T-helper 9 cell (primary cell): ENCODE measurements at places on chromosomes 5 and 9.

DNA sequence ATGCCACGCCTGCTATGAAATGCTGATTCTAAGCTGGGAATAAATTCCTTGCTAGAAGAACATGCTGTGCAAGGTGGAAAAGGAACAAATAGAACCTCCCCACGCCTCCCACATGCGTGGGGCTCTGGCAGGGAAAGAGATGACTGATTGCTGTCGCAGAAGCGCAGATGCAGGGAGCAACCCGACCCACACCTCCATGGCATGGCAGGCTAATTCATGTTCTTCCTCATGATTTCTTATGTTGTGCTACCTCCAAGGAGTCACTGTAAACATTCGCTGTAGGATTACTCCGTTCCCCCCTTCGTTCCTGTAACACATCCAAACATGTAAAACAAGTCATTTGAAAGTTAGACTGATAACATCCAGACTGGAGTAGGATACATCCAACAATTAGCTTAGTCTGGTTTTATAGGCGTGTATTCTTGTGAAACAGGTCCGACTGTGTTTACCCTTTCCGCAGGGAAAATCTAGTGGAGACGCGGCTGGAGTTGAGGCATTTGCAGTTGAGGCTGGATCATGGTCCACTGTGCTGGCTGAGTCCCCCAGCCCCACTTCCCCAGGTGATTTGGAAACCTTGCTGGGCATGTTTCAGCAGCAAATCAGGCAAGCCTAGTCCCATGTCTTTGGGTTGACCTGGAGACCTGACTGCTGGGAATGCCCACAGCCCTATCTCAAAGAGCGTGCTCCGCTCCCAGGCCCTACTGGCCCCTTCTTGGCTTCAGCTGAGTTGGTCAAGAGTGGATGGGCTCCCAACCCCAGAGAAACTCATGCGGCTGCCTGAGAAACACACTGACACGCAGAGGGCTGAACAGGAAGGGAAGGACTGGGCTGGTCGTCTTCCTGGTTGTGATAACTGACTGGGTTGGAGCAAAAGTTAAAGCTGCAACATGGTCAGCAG is 24.8 kb upstream of the ANKRD33B start:
- DNase-seq = no peak

GRCh38 chr5:163135849-163136248 is 301.5 kb upstream of the CCNG1 start:
- DNase-seq = no peak

DNA sequence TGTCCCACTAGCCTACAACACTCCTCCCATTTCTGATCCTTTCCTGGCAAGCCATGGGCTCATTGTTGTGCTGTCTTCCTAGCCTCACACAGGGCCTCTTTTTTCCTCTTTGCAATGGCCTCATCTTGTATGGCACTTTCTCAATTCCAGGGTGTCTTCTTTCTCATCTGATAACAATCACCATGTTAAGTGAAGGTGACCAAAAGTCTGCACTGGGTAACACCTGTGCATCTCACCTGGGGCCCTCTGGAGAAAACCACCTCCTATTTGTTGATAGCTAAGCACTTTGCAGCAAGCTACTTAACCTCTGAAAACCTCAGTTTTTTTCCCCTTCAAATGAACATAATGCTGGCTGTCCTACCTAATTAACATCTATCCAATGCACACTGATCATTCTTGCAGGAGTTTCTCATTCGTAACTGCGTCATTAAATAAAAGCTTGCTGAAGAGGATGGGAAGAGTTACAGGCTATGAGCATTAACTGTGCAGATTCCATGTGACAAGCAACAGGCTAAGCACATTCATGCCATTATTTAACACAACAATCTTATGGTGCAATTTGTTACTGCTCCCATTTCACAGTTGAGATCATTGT is 60.1 kb upstream of the STK32A start:
- no peak for DNase-seq

- no peak for DNase-seq
Observed at GRCh38 chr9:95092262-95093072, 225.0 kb downstream of the FANCC start.

DNA sequence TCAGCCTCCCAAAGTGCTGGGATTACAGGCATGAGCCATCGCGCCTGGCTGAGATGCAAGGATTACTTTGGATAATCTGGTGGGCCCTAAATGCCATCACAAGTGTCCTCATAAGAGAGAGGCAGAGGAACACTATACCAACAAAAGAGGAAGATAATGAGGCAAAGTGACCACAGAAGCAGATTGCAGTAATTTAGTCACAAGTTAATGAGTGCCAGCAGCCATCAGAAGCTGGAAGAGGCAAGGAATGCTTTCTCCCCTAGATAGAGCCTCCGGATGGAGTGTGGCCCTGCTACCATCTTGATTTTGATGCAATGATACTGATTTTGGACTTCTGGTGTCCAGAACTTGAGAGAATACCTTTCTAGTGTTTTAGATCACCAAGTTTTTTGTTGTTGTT is 122.3 kb downstream of the SPATA31D1 start:
- DNase-seq = no peak

- DNase-seq = no peak
Observed at GRCh38 chr5:61820836-61821235, 485.2 kb upstream of the KIF2A start.

DNA sequence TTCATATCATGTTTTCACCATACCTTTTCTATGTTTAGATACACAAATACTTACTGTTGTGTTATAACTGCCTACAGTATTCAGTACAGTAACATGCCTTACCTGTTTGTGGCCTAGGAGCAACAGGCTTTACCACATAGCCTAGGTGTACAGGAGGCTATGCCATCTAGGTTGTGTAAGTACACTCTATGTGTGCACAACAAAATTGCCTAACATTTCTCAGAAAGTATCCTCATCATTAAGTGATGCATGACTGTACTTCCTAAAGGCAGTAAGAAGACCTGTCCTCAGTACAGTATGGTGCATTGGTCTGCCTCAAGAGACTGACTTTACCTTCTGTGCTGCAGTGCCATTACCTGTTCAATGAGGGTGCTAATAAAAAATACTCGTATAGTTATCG is 7.9 kb downstream of the TXN start:
- no peak for DNase-seq

GRCh38 chr5:15249152-15249551 is 250.8 kb upstream of the FBXL7 start:
- DNase-seq = no peak

- no peak for DNase-seq
Observed at GRCh38 chr5:75513841-75514240, 2.1 kb downstream of the POLK start.

DNA sequence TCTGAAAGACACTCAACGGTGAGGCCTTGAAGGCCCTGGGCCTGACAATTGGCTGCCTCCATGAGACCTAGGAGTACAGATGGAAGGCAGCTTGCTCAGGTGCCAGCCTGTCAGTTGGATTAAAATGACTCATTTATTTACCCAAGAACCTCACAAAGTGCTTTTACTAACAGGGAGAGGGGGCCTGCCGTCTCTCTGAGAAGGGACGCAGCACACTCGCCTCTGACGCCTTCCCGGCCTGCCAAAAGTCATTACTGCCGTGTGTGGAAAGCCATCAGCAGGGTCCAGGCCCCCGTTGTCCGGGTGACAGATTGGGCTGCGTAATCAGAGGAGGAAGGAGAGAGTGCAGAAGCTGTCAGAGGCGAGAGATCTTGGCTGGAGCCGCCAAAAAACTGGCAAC is 32.4 kb downstream of the DDX31 start:
- no peak for DNase-seq

DNA sequence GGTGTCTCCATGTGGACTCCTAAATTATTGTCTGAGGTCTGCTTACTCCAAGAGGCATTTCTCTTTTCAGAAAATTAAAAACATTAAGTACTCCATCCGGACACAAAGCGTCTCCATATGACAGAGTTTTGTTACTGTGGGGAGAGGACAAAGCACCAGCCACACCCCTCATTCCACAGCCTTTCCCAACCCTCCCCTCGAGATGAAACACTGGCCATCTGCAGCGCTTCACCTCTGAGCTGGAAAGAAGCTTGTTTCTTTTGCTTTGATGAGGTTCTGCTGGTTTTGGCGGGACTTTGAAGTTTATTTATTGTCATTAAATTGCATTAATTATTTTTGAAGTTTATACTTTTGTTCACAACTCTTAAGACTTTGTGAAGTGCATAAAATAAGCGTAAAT is 27.6 kb upstream of the NKD2 start:
- DNase-seq = no peak

GRCh38 chr5:173396311-173396993 is 68.2 kb upstream of the STC2 start:
- DNase-seq = no peak

DNA sequence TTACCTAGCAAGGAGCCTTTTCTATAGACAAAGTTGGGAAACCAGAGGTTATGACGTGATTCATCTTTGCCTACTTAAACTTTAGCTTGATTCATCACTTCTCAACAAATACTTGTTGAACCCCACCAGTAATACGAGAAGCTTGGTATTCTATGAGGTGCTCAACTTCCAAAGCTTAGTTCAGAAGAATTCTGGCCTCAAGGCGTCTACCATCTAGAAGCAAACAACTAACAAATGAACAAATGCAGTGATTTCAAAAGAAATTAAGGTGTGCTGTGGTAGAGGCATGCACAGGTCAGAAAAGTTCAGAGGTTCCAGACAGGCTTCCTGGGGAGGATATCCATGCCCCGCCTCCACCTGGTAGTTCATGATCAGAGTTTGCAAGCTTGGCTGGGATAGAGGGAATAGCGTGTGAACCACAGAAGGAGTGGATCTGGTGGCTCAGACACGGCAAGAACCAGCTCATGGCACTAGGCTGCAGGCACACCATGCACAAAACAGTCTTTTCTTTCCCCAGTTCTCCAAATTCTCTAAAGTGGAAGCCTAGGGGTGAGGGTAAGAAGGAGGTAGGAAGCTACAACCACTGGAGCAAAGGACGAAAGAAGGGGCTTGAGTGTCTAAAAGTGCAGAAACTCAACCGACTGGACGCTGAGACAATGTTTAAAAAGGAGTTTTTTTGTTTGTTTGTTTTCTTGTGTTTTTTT is 473.0 kb downstream of the RAB3C start:
- DNase-seq = no peak

GRCh38 chr5:81789033-81789432 is 38.1 kb upstream of the SSBP2 start:
- DNase-seq = no peak

DNA sequence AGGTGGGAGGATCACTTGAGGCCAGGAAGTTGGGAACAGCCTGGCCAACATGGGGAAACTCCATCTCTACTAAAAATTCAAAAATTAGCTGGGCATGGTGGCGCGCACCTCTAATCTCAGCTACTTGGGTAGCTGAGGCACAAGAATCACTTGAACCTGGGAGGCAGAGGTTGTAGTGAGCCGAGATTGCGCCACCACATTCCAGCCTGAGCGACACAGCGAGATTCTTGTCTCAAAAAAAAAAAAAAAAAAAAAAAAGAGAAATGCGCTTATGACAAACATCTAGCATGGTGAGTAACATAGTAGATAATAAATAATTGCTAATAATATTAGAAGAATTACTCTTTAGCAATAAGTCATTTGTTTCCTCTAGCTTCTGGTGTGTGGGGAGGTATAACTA is 25.9 kb downstream of the RUSC2 start:
- no peak for DNase-seq

DNA sequence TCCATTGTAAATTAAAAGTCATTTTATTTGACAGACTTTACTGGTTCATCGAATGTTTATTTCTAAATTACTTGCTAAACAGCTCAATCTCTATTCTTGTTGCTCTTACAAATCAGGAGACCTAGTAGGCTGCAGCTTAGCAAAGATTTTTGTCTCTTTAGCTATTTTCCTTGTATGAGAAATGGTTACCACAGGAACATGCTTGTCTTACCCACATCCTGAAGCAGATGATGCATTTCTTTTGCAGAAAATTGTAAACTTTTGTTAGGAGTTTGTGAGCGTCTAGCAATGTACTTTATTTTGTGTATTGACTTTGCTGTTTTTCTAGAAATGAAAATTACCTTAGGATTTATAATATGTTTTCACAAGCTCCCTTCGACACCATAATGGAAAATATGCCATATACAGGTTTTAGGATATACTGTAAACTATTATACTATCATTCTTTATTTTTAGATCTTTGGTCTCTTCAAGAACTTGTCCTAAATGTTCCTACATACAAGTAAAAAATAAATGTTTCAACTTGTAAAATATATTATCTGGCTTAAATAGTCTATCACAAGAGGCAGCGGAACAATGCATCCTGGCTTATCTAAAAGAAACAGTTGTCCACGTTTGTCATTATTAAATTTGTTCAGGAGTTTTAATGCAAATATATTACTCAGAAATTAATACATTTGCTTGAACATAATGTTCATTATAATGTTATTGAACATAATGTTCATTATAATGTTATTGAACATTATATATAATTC is 54.1 kb downstream of the SPEF2 start:
- DNase-seq = no peak

DNA sequence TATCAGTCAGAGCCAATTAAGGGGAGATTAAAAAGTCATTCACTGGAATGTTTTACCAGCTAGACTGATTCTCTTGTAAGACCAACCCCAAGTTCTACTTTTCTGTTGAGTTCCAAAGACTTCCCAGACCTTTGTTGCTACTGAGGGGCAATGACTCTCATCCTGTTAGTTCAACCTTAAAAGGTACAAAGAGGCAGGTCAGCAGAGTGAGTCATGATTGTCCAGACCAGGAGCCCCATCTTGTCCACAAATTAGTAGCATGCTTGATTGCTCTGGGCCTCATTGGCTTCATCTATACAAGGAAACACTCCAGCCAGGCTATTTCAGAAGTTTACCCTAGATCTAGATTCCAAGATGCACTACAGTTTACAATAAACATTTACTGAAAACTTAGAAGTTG is 79.9 kb upstream of the IL7R start:
- DNase-seq = no peak

GRCh38 chr5:77641963-77642737 is 3.6 kb upstream of the OTP start:
- DNase-seq = no peak

DNA sequence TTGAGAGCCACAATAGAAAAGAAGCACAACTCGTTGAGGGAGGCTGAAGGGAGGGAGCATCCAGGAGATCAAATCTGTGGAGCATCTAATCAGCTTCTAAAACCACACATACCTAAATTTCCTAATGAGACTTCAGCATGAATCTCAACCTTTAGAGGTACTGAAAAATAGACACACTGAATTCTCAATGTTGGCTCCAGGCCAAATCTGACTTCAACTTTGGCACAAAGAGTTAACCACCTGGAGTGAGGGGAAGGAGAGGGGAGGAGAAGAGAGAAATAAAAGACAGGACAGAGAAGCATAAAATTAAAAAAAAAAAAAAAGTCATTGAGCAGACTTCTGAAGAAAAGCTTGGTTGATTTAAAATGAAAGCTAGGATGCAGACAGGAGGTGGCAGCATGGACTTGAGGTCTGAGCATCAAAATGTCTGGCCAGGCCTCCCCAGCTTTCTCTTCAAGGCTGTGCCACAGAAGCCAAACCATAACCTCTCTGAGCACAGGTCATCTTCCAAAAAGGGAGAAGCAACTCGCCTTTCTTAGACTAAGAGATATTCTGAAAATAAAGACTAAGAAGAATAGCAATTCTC is 205.6 kb downstream of the DENND1A start:
- no peak for DNase-seq

- no peak for DNase-seq
Observed at GRCh38 chr9:117561761-117562160, 142.4 kb upstream of the TLR4 start.

GRCh38 chr5:148911386-148911785 is 85.0 kb downstream of the ADRB2 start:
- DNase-seq = no peak
